ENCODE measurements at places on chromosomes 6 and 20.

DNA sequence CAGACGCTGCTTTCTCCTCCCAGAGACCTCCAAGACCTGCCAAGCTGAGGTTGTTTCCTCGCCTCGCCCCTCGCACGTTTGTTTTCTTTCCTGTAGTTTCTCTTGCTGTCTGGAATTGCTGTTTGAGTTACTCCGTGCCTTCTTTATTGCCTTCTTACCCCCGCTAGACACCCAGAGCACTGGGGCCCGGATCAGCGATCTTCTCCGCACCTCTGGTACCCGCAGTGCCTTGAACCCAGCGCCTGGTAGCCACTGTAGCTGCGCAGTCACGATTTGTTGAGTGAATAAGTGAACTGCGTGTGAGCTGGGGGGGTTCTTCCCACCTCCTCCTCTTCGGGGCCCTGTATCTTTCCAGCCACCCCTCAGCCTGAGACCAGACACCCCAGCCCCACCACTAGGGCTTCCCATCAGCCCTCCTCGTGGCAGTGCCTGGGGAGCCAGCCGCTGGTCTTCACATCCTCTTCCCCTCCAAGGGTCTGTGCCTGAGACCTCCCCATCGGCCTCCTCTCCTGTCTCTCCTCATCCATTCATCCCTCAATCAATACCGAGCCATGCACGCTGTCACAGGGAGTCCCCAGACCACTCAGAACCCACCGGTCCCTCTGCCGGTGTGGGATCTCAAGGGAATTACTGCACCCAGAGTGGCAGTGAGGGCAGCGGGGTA lies 849 bp upstream of the BMP7 start:
- no peak for DNase-seq

GRCh38 chr6:90859612-90860011 lies 272.7 kb upstream of the MAP3K7 start:
- no peak for DNase-seq

GRCh38 chr6:69362209-69362608 lies 434.6 kb downstream of the LMBRD1 start:
- DNase-seq, result no peak

- no peak for DNase-seq
Observed at GRCh38 chr6:149855741-149856140, 8.4 kb downstream of the LRP11 start.

DNA sequence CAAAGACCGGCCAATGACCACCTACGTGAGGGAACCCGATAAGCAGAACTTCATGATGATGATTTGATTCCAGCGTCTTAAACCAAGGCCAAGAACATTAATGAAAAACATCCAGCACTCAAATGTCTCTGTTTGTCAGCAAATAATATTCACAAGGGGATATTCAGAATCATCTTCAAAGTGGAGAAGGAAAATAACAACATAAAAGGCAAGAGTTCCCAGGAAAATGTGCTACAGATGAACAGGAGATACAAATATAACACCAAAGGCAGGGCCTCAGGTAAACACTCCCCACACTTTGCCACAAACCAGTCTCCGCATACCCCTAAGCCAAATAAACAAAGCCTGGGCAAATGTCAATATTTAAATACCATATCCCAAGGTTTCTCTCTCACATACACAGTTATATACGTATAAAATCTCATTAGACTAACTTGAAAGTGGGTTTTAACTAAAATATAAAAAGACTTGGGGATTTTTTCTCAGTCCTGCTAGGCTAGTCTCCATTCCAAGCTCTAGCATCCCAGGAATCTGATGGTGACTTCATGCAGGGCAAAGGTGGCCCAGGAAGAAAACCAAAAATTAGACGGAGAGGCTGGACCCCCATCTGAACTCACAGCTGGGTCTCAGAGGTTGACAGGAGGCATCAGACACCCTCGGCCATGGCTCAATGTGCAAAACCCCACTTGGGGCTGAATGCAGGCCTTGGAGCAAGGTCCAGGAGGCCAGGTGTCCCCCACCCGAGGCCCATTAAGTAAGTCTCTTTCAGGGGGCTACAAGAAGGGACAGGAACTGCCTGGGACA lies 32.1 kb downstream of the TRAM2 start:
- no peak for DNase-seq

Data from SW480 (cell line).